ENCODE measurements at places on chromosomes 11 and 22.

- no peak for DNase-seq
These were observed 51.4 kb downstream of the PACS1 start for GRCh38 chr11:66121466-66121865.

- DNase-seq, result no peak
These were observed 804.0 kb downstream of the TBC1D22A start for GRCh38 chr22:47566491-47566890.

DNA sequence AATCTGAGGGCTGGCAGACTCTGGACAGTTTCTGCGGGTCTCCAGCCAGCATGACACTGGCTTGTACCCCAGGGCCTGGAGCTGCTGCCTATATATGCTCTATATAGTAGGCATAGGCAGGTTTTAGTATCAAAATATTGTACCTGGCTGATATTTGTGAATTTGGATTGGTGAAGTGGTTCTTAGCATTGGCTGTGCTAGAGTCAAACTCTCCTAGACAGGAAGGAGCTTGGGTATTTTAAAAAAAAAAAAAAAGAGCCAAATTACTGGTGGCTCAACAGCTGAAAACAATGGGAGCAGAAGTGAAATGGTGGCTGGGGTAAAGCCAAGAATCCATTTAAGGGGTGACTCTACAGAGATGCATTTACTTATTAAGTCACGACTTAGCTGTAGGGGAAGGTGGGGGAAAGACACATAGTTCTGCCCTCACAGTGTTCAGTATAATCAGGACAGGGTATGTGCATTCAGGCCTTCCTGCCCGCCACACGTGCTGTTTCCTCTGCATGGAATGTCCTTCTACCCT, 11.0 kb upstream of the MTFP1 start:
- no peak for DNase-seq

- DNase-seq, result no peak
These were observed 17.9 kb downstream of the APLNR start for GRCh38 chr11:57219021-57219627.

- DNase-seq, result no peak
These were observed 105.6 kb upstream of the ALDH3B2 start for GRCh38 chr11:67780056-67780455.

DNA sequence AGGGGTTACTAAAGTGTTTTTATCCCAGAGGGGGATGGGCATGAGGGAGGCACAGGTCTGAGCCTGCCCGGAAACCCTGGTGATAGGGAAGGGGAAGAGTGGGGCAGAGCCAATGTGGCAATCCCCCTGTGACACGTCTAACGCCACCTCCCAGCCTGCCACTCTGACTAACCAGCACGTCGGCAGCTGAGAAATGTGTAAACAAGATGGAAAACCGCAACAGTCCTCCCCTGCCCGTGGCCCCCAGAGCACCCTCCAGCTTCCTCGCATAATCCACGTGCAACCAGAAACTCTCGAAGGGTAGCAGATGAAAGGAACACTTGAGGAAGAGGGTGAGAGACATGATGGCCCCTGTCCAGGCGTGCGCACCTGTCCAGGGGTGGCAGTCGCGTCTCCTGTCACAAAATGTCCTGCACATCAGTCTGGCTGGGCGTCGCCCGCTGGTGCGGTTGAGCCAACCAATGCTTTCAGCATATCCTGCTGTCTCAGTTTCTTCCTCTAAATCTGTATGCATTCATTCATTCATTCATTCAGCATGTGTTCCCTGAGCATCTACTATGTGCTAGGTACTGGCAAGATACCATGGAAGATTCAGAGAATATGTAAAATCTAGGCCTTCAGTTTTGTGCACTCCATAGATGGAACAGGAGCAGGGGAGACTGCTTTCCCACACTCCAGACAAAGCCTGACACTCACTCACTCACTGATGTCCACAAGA, 4.5 kb downstream of the TMPRSS4 start:
- DNase-seq, result no peak

- DNase-seq, result no peak
These were observed 10.7 kb upstream of the GSTP1 start for GRCh38 chr11:67572747-67573419.

DNA sequence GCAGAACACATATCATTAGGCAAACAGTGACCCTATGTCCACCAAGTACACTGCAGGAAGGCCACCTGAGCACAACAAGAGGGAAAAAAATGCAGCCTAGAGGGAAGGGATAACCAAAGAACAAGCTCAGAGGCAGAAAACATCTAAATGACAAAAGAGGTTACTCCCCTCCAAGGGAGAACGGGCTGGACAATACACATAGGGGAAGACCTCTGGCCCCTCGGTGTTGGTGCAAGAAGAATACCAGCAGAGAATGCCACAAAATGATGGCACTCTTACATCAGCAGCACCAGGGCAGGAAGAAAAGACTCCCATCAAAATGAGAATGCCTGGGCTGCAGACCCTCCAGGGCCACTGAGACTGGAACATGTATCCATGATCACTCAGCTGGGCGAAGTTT, 66.6 kb upstream of the OPCML start:
- DNase-seq, result no peak

DNA sequence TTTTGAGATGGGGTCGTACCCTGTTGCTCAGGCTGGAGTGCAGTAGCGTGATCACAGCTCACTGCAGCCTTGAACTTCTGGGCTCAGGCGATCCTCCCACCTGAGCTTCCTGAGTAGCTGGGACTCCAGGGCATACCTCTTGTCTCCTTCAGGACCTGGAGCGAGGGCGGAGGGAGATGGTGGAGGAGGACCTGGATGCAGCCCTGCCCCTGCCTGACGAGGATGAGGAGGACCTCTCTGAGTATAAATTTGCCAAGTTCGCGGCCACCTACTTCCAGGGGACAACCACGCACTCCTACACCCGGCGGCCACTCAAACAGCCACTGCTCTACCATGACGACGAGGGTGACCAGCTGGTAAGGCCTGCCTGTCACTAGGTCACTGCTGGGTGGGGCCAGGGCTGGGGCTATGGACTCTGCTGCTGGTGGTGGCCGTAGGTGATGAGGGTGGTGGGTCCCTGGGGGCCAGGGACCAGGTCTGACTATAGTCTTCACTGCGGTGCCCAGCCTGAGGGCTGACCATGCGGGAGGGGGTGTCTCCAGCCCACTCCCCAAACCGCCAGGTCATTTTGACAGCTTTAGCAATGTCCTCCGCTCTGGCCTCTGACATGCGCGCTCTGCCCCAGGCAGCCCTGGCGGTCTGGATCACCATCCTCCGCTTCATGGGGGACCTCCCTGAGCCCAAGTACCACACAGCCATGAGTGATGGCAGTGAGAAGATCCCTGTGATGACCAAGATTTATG, 53.9 kb downstream of the MYO7A start:
- no peak for DNase-seq

GRCh38 chr11:122665861-122666260, 10.3 kb downstream of the UBASH3B start:
- DNase-seq, result no peak

DNA sequence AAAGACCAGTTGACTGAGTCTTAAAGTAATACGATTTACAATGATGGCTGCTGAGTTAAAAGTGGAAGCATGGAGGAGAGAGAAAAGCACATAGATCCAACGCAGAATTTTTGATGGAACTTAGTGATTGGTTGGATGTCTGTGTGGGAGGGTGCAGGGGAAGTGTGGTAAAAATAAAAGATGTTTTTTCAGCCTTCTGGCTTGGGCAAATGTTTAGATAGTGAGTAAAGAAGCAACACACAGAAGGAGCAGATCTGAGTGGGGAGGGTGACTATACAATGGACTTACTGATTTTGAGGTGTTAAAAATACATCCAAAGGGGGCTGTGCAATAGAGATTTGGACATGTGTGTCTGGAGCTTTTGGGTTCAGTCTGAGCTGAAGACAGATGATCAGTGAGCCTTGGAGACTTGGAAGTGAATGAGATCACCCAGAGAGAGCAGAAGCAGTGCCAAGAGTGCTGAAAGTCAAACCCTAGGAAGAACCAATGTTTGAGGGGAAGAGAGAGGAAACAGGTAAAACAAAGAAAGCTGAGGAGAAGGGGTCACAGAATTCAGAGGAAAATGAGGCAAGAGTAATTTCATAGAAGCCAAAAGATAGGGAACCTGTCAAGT, 8.6 kb downstream of the GRIA4 start:
- no peak for DNase-seq

- DNase-seq, result no peak
These were observed 109.0 kb downstream of the OSBP2 start for GRCh38 chr22:30803679-30804078.

GRCh38 chr11:128052912-128053641, 534.3 kb downstream of the ETS1 start:
- no peak for DNase-seq

DNA sequence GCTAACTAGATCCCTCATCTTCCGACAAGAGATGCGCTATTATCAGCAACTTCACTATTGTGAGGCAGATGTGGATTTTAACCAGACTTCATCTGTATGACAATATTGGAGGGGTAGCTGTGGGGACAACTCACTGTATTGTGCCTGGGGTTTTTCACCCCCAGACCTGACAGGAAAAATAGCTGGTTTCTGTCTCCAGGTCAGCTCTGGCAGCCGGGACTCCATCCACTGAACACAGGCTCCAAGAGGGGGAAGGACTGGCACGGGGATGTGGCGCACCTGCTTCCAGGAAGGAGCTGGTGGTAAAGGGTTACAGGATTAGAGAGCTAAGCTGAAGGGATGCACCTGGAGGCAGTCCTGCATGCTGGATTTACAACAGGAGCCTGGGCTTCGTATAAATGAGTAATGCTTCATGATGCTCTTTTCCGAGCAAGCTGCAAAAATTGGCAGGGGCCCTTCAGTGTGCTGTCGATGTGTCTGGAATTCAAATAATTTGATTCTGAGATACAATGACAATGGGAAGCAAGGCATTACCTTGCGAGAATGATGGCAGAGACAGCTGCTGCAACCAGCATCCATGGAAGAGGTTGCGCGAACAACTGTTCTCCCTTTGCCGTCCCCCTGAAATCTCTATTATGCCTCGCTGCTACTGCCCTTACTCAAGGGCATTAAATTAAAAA, 49.5 kb downstream of the LMO2 start:
- no peak for DNase-seq

GRCh38 chr11:134668076-134668475, 256.0 kb upstream of the B3GAT1 start:
- no peak for DNase-seq

DNA sequence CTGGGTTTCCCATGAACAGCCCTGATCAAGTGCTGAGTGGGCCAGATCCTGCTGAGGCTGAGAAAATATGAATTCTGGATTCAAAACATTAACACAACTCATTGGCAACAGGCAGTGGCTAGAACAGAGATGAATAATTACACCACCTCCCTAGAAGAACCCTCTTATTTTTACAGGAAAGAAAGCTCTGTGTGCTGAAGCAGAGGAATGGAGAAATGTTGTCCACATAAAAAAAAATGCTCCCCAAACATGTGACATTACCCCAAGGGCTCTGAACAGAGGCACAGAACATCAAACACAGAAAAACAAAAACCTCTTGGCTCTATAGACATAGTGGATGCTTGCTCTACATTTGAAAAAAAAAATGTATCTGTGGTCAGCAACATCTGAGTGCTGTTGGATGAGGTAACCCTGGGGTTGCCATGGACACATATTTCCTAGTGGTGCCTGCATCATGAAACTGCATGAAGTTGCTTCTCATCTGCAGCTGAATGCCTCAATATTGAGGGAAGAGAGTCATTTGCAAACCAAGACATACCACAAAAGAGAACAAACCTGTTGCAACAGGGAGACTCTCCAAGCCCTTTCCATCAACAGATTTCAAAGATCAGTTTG, 98.8 kb downstream of the SNX19 start:
- no peak for DNase-seq

Data from effector CD4-positive, alpha-beta T cell (primary cell).